Transverse colon (tissue), 4 donors: ENCODE measurements at places on chromosomes 6 and 20.

DNA sequence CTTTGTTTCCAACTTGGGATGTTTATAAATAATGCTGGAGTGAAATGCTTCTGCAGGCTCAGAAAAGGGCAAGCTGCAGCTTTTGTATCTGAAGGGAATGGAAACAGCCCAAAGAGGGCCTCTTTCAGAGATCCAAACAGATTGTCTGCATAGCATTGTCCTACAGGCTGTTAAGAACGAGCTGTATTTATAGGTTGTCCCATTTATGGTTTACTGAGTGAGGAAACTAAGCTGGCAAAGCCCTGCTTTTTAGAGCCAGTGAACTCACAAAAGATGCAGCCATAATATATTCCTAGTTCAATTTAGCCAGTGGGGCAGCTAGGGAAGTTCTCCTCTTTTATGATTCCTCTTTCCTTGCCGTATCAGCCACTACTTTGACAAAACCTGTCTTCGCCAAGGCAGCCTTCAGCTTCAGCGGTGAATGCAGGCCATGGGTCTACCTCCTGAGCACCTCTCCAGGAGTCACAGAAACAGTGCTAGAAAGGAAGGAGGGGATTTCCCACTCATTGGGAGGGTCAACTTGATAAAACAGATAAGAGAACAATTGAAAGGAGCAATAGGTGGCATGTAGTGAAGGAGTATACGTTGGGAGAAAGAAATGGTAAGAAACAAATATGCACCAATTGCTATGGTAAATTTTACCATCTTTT lies 15.0 kb downstream of the KIAA0319 start:
- H3K36me3 ChIP-seq: no peaks in the 10 kb centered on the region
- DNase-seq: no peak
- H3K27ac ChIP-seq: no peak overlapping the region

DNA sequence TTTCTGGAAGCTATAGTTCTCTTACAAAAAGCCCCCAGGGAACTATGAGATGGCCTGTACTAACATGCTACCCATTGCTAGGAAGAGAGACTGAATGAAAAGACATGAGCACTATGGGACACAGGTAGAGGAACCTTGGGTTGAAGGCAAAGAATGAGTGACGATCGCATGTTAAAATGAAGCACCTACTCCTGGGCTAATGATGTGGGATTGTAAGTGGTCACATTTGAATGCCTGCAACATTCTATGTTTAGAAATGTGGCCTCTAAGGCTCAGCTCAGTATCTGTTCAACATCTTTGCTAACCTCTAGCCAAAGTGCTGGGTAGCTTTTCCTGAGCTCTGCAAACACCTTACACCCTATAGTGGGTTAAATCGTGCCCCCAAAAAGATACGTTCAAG lies 5.2 kb upstream of the ZC3H12D start:
- H3K27me3 ChIP-seq: no peaks in the 10 kb centered on the region
- no peak overlapping the region for H3K4me3 ChIP-seq
- no peak overlapping the region for H3K27ac ChIP-seq
- H3K4me1 ChIP-seq: peaks cover 26% of the 10 kb centered on the region
- H3K36me3 ChIP-seq: no peaks in the 10 kb centered on the region

DNA sequence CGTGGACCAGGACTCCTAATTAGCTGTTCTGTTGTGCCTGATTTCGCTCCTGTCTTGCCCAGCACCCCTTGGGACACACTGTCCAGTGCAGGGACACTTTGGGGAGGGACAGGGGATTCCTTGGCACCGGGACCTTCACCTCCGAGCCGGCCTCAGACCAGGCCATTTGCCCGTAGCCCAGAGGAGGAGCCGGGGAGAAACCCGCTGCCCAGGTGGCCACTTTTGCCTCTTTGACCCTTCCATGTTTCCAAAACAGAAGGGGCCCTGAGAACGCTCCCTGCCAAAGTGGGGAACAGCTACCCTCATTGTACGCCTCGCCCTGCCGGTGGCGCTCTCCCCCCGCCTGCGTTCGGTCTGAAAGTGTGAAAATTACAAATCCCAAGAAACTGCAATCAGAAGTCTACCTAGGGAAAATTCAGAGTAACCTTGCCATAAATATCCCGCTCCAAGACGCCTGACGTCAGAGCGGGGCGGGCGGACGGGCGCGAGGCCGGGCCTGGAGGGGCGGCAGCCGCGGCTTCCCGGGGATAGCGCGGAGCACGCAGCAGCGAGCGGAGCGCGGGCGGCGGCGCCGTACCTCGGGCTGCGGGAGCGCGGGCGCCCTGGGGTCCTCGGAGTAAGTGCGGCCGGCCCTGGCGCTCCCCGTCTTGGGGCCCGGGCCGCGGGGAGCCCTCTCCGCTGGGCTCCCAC lies at the start of gene DAAM2:
TSS of gene DAAM2 (plus strand) at position 527 of the 690 bp plus-strand sequence. CDS start 63,927 bp downstream, outside the sequence.
- H3K36me3 ChIP-seq: no peaks in the 10 kb centered on the region
- peak within 1 kb of the TSS; percentile 87 for H3K27ac ChIP-seq
- peak within 1 kb of the TSS; percentile 77 for H3K4me3 ChIP-seq
- H3K27me3 ChIP-seq: peaks cover 39% of the 10 kb centered on the region
- DNase-seq: peak; percentile 50

GRCh38 chr20:10119336-10119735 lies 84.5 kb downstream of the ANKEF1 start:
- no peak overlapping the region for H3K4me3 ChIP-seq
- no peaks in the 10 kb centered on the region for H3K4me1 ChIP-seq
- no peaks in the 10 kb centered on the region for H3K27me3 ChIP-seq
- H3K36me3 ChIP-seq: no peaks in the 10 kb centered on the region
- DNase-seq: no peak

GRCh38 chr6:137973201-137973600 lies 106.1 kb downstream of the TNFAIP3 start:
- H3K4me3 ChIP-seq: no peak overlapping the region
- no peaks in the 10 kb centered on the region for H3K36me3 ChIP-seq
- no peak for DNase-seq
- H3K4me1 ChIP-seq: peaks cover 2% of the 10 kb centered on the region
- no peak overlapping the region for H3K27ac ChIP-seq
- no peaks in the 10 kb centered on the region for H3K27me3 ChIP-seq

- H3K4me3 ChIP-seq: no peak overlapping the region
- no peaks in the 10 kb centered on the region for H3K4me1 ChIP-seq
- no peaks in the 10 kb centered on the region for H3K27me3 ChIP-seq
- H3K36me3 ChIP-seq: no peaks in the 10 kb centered on the region
- H3K27ac ChIP-seq: no peak overlapping the region
Measured at GRCh38 chr6:84065693-84066290, 32.2 kb downstream of the MRAP2 start.

DNA sequence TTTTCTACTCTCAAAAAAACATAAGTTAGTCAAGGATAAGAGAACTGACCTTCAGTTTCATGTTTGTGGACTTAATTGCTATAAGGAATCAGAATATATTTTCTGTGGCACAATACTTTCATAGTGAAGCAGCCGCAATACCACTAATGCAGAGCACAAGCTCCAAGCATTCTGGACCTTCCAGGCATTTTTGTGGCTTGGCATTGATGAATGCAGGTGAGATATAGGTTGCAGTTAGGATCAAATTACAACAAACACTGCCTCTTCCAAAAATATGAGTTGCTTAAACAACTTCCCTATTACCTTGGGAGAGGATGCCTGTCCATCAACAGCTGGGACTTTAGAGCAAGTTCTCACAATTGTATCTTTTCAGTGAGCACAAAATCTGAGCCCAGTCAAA lies 162.8 kb upstream of the RSPO3 start:
- no peaks in the 10 kb centered on the region for H3K4me1 ChIP-seq
- no peak overlapping the region for H3K4me3 ChIP-seq
- no peaks in the 10 kb centered on the region for H3K36me3 ChIP-seq
- H3K27ac ChIP-seq: no peak overlapping the region
- no peaks in the 10 kb centered on the region for H3K27me3 ChIP-seq

- no peaks in the 10 kb centered on the region for H3K36me3 ChIP-seq
- no peak for DNase-seq
- no peak overlapping the region for H3K4me3 ChIP-seq
- no peaks in the 10 kb centered on the region for H3K4me1 ChIP-seq
- peak overlapping the region; percentile 8 for H3K27ac ChIP-seq
- H3K27me3 ChIP-seq: no peaks in the 10 kb centered on the region
Measured at GRCh38 chr6:90194371-90194841, 102.2 kb downstream of the BACH2 start.

DNA sequence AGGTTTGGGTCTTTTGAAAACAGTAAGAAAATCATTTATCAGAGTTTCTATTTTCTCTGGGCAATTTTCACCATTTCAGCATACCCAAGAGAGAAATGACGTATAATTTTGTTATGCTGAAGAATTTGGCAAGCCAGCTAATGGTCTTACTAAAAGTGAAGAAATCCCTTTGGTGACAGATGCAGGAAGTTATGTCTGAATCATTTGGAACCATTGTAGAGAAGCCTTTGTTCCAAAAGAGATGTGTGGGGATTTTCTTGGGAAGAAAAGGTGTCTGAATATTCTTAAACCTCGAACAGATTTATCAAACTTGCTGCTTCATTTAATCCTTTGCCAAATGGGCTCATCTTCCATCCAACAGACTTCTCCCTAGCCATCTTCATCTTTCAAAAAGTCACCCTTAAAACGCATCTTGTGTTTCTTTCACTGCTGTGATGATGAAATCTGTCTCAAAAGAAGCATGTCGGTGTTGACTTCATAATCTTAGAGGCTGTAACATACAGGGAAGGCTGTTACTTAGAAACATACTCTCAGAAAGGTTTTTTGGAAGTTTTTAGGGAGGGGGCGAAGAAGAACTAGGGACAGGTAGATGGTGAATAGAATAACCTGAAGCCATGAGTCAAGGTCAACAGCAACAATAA lies 39.5 kb downstream of the CITED2 start:
- no peaks in the 10 kb centered on the region for H3K27me3 ChIP-seq
- H3K4me1 ChIP-seq: peaks cover 15% of the 10 kb centered on the region
- no peak for DNase-seq
- no peak overlapping the region for H3K4me3 ChIP-seq

- no peaks in the 10 kb centered on the region for H3K27me3 ChIP-seq
- no peak for DNase-seq
- H3K36me3 ChIP-seq: no peaks in the 10 kb centered on the region
- H3K4me1 ChIP-seq: no peaks in the 10 kb centered on the region
Measured at GRCh38 chr6:168671863-168672546, 231.0 kb downstream of the SMOC2 start.

DNA sequence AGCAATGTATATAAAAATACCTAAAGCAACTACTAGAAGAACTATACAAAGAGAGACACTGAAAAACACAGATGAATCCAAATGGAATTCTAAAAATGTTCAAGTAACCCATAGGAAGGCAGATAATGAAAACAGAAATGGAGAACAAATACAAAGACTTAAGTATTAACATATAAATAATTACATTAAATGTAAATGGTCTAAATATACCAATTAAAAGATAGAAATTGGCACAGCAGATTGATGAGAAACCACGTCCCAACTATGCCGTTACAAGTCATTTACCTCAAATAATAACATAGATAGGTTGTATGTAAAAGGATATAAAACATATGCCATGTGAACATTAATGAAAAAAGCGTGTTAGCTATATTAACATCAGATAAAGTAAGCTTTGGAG lies 40.1 kb downstream of the CEP85L start:
- H3K27ac ChIP-seq: no peak overlapping the region
- no peaks in the 10 kb centered on the region for H3K27me3 ChIP-seq
- DNase-seq: no peak
- H3K4me1 ChIP-seq: no peaks in the 10 kb centered on the region
- no peak overlapping the region for H3K4me3 ChIP-seq

- no peaks in the 10 kb centered on the region for H3K27me3 ChIP-seq
- DNase-seq: no peak
- peak overlapping the region; percentile 94 for H3K4me3 ChIP-seq
- H3K4me1 ChIP-seq: peaks cover 34% of the 10 kb centered on the region
Measured at GRCh38 chr6:33206864-33207551, 1.3 kb upstream of the RING1 start.

DNA sequence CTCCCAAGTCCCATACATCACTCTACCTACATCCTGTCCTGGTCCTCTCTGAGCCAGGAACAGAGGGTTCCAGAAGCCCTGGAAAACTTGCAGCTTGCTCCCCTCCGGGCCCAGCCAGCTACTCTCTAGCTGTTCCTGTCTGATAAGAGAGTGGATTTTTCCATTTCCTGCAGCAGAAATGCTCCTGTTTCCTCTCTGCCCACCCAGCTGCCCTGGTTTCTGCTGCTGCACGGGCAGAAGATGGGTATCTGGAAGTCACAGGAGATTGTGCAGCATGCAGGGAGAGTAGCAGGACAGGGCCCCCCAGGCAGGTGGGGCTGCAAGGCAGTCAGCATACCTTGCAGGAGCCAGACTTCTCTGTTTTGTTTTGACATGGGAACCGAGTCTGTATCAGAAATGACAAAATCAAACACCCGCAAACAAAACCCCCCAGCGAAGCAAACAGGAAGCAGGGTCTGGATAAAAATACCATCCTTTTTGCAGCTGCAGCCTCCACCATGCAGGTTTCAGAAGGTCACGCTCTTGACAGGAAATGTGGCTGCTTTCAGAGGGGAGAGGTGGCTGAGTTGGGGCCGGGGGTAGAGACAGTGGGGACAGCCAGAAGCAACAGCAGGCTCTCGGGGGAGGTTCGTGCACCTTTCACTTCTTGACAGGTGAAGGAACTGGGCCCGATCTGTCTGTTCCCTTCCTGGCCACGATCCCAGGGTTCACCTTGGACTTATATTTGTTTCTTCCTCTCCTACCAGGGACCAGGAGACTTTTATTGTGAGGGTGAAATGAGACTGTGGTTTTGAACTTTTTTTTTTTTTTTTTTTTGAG lies 50.8 kb upstream of the FAM83D start:
- peak overlapping the region; percentile 78 for H3K27ac ChIP-seq
- DNase-seq: peak; percentile 76
- no peak overlapping the region for H3K4me3 ChIP-seq
- H3K36me3 ChIP-seq: no peaks in the 10 kb centered on the region
- H3K27me3 ChIP-seq: peaks cover 10% of the 10 kb centered on the region

DNA sequence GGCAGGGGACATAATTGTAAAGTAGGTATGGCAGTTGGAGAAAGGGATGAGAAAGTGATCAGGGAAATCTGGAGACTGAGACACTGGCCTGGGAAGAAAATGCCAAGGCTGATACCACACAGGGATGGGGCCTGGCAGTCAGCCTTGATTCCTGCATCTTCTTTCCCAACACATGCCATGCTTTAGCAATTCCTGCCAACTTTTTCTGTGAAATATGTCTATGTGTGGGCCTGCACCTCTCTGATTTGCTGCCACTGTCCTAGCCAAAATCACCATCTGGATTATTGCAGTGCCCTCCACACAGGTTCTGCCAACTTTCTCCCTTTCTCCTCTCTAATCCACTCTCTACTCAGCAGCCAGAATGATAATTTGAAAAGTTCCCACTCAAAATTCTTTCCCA lies 759.8 kb upstream of the CITED2 start:
- no peaks in the 10 kb centered on the region for H3K36me3 ChIP-seq
- H3K4me3 ChIP-seq: no peak overlapping the region
- H3K4me1 ChIP-seq: no peaks in the 10 kb centered on the region
- peak; percentile 10 for DNase-seq
